Occipital lobe (tissue), 3 donors: ENCODE measurements at places on chromosomes 4 and X. TPM values are rescaled to one million over a fixed set of nuclear protein-coding genes. Genes with fewer than 3 reads are reported as not detected.

Gene FRMD7
- total RNA-seq, result not detected

Gene ADAM29
- total RNA-seq, result 0.31 TPM

Gene FDCSP
- total RNA-seq, result not detected

Gene TLR2
- 1.6 TPM for total RNA-seq

Gene ODAM
- total RNA-seq, result not detected

Gene NXT2
- 12.6 TPM for total RNA-seq

Gene SMIM31
- total RNA-seq, result not detected

Gene DUSP9
- total RNA-seq, result 1.7 TPM

Gene ACOX3
- 34.9 TPM for total RNA-seq

Gene FUNDC2
- total RNA-seq, result 31.4 TPM

Gene DMRTC1B
- 0.31 TPM for total RNA-seq

Gene MRPS18C
- total RNA-seq, result 32.6 TPM

Gene NAT8L
- 11.4 TPM for total RNA-seq

Gene ETDB
- not detected for total RNA-seq

Gene SULT1E1
- 8.4 TPM for total RNA-seq

Gene CPLX1
- total RNA-seq, result 1.6 TPM

Gene MAGEB17
- 0.16 TPM for total RNA-seq

Gene FABP2
- not detected for total RNA-seq

Gene DCAF4L1
- total RNA-seq, result under 0.01 TPM

Gene MAGED2
- total RNA-seq, result 213 TPM

Gene SAGE1
- not detected for total RNA-seq

Gene RAB28
- total RNA-seq, result 31.4 TPM

Gene AMBN
- not detected for total RNA-seq

Gene ZIC3
- total RNA-seq, result 1.4 TPM

Gene LDB2
- 146 TPM for total RNA-seq

Gene ATP6AP2
- 95.1 TPM for total RNA-seq

Gene ZFP92
- 1.9 TPM for total RNA-seq

Gene UGT8
- 5.1 TPM for total RNA-seq

Gene GLRA2
- 136 TPM for total RNA-seq

Gene PRR32
- not detected for total RNA-seq

Gene CSAG1
- not detected for total RNA-seq

Gene PDE5A
- 17.9 TPM for total RNA-seq

Gene RENBP
- total RNA-seq, result 2.8 TPM

Gene PDZD4
- total RNA-seq, result 148 TPM

Gene CXCL11
- not detected for total RNA-seq

Gene FREM3
- 0.16 TPM for total RNA-seq

Gene NKX3-2
- not detected for total RNA-seq

Gene SRPK3
- total RNA-seq, result 0.16 TPM

Gene MAGEA1
- not detected for total RNA-seq

Gene CITED1
- total RNA-seq, result 3.0 TPM

Gene TSPAN7
- total RNA-seq, result 47.1 TPM

Gene CXCL5
- 0.16 TPM for total RNA-seq

Gene TMSB15A
- total RNA-seq, result 111 TPM

Gene ALB
- total RNA-seq, result 14.2 TPM

Gene CXorf49
- not detected for total RNA-seq

Gene XAGE2
- total RNA-seq, result not detected

Gene SLC10A7
- 18.4 TPM for total RNA-seq

Gene ZFYVE28
- total RNA-seq, result 3.7 TPM

Gene FGFRL1
- 2.3 TPM for total RNA-seq

Gene CLCN3
- total RNA-seq, result 111 TPM

Gene SLC26A1
- total RNA-seq, result 4.2 TPM

Gene DOCK11
- 20.6 TPM for total RNA-seq

Gene MAMLD1
- 0.94 TPM for total RNA-seq

Gene APOOL
- total RNA-seq, result 7.0 TPM

Gene RPS3A
- 2,521 TPM for total RNA-seq

Gene CFI
- total RNA-seq, result 3.1 TPM

Gene PALLD
- total RNA-seq, result 25.0 TPM
